ENCODE measurements at places on chromosomes 11 and 22.
A peak's percentile ranks its signal among the peaks of the same experiment; 100 is the strongest.

- DNase-seq: no peak
Measured at GRCh38 chr11:78266451-78266850, 77.7 kb downstream of the USP35 start.

GRCh38 chr11:107538239-107538638 is 27.3 kb downstream of the ALKBH8 start:
- DNase-seq: no peak

GRCh38 chr11:6962141-6962540 is 35.9 kb downstream of the ZNF215 start:
- DNase-seq: no peak

- no peak for DNase-seq
Measured at GRCh38 chr22:49620003-49620556, 207.6 kb downstream of the BRD1 start.

DNA sequence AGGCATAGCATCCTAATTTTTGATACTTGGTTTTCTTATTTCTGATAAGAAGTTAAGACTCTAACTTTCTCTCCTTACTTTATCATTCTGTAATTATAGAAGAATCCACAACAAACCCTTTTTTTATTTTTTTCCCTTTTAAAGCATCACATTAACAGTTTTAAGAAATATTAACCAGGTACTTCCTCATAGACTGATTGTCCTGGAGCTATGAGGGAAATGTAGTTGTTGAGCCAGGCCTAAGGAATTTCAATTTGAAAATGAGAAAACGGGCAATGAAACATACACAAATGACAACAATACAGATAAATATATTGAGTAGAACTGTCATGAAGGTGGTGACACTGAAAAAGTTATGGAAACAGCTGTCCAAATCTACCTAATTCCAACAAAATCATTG is 569.0 kb downstream of the KCNA4 start:
- no peak for DNase-seq

- DNase-seq: peak; percentile 66
Measured at GRCh38 chr22:41532908-41533825, 11.1 kb downstream of the POLR3H start.

DNA sequence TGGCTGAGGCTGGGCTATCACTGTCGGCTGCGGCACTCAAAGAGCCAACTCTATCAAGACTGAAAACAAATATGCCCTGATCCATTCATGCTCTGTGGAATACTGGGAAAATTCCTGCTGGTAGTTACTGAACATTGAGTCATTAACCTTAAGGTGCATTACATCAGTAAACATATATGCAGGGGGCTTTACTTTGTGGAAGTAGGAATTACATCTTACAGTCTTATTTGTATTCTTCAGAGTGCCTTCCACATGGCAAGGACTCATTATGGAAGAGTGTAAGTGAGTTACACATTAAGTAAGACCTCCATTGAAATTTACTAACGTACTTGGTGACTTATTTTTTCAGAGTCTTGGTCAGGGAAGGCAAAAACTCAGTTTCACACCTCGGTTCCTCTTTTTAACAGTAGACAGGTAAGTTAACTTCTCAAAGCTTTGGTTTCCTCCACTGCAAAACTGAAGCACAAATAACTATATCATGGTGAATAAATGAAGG is 4.5 kb downstream of the OR5B21 start:
- no peak for DNase-seq

- no peak for DNase-seq
Measured at GRCh38 chr11:31487848-31488247, 21.6 kb downstream of the IMMP1L start.

GRCh38 chr11:59787255-59787588 is 23.4 kb downstream of the MRPL16 start:
- DNase-seq: no peak

DNA sequence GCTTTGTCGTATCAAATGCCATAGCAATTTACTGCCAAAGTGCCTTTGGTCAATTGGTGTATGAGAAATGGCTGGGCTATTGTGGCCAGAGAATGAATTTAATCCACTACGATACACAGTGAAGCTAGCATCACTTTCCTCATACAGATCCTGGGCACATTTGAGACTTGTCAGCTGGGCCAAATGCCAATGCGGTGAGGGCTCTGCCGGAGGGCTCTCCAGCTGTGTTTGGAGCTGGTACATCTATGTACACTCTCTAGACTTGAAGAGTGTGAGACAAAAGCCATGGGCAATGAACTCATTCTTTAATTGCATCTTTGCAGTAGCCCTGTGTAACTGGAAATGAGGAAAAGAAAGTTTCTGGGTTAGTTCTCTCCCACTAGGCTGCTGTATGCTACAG is 1052.9 kb downstream of the NTM start:
- DNase-seq: no peak

GRCh38 chr22:49009359-49010063 is 818.2 kb downstream of the BRD1 start:
- DNase-seq: no peak

DNA sequence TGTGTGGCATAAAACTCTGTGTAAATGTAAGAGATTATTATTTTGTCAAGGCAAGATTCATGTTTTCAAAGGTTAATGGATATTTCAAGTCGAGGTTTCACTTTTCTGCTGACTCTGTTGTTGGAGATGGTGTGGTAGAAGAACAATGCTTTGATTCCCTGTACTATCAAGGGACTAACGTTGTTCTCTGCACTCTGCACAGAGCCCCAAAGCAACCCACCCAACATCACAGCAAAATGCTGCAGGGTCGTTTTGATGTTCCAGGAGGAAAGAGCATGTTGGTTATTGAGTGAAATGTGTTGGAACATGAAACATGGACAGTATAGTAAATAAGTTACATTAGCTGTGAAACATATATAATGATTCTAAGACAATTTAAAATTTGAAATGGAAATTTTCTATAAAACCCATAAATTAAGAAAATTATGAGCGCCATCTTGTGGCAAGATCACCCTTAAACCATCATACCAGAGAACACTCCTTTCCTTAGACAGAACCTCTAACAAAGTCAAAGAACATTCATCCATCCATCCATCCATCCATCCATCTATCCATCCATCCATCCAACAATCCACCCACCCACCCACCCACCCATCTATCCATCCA is 164.4 kb upstream of the ZBED5 start:
- DNase-seq: no peak

- no peak for DNase-seq
Measured at GRCh38 chr11:125903711-125904659, at the start of gene DDX25. Gene DDX25 (plus strand): TSS chr11:125904508. CDS start chr11:125904518, 10 bp downstream.

GRCh38 chr11:120334332-120334731 is 1.9 kb upstream of the ARHGEF12 start:
- no peak for DNase-seq

DNA sequence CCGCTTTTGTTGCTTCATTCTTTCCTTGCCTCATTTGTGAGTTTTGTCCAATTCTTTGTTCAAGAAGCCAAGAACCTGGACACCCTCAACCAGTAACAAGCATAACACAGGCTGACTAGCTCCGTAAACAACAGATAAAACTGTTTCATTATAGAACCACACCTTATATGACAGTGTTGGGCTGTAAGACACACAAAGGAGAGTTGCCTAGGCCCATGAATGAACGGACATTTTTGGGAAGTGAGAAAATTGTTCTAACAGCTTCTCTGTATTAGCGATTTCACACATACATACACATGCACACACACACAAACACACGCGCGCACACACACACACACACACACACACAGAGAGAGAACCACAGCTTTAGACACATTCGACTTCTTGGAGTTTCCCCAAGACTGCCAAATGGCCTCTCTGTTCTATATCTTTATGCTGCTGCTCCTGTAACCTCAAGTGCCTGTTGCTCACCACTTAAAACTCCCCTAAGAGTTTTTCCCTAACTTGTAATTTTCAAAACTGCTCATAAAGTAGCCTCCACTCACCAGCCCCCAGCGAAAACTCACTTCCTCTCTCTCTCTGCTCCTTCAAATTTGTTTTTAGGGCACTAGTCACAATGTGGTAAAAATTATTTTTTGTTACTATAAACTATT is 35.9 kb downstream of the CTSC start:
- DNase-seq: no peak

DNA sequence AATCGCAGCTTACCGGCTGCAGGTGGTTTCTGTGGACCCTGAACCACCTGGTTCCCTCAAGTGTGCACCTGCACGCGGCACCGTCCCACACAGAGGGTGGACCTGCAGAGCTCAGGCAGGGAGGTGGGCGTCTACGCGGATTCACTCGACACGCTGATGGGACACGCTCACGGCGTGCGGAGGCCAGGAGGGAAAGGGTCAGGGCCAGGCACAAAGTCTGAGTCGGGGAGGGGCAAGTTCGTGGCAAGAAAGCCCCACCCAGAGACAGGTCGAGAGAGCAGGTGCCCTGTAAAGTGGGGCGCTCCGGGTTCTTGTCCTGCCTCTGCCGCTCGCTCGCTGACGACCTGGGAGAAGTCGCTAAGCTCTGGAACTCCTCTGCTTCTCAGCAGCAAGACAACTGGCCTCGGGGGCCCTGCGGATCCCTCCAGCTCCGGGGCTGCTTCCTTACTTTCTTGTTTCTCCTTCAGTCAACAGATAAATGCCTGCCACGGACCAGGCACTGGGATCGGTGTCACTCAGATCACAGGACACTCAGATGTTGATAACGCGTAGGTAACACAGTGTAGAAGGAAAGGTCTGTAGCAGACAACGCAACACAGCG is 72.4 kb upstream of the NUP50 start:
- no peak for DNase-seq

DNA sequence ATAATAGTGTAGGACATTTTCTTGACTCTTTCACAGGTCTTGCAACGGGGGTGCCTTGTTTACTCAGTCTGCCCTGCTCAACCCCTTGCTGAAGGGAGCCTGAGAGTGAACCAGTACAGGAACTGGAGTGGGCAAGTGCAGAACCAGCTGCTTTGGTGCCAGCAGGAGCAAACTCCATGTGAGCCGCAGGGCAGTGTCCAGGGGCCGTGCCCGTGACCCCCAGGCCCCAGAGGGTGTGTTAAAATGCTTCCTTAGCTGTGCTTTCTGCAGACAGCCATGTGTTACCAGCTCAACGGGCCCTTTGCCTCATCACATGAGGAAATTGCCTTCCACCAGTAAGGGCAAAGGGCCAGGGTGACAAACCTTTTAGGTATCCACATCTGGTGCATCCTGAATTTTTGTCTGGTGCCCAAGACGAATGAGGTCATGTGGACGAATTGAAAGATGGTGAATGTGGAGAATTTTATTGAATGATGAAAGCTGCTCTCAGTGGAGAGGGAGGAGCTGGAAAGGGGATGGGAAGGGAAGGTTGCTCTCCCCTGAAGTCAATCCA is 53.6 kb upstream of the OR5D13 start:
- no peak for DNase-seq

- no peak for DNase-seq
Measured at GRCh38 chr22:23117891-23118646, 23.7 kb downstream of the RSPH14 start.

DNA sequence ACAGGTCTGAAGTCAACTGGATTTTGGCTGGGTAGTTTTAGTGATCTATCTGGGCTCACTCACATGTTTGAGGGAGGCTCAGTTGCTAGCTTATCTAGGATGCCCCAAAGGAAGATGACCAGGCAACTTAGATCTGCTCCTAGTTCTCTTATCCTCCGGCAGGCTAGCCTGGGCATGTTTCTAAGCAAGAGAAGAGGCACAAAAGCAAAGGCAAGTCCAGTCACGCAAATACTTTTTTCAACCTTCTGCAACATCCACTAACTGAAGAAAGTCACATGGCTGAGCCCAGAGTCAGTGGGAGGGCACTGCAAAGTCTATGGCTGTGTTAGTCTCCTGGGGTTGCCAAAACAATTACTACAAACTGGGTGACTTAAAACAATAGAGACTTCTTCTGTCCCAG is 32.9 kb upstream of the FSHB start:
- no peak for DNase-seq

- DNase-seq: peak; percentile 23
Measured at GRCh38 chr11:62144641-62145255, 20.9 kb downstream of the INCENP start.

GRCh38 chr11:56637500-56637899 is 4.7 kb downstream of the OR5AP2 start:
- DNase-seq: no peak

- DNase-seq: no peak
Measured at GRCh38 chr11:35615921-35616900, 2.0 kb upstream of the FJX1 start.

- no peak for DNase-seq
Measured at GRCh38 chr11:101960231-101960630, 43.9 kb upstream of the ANGPTL5 start.

DNA sequence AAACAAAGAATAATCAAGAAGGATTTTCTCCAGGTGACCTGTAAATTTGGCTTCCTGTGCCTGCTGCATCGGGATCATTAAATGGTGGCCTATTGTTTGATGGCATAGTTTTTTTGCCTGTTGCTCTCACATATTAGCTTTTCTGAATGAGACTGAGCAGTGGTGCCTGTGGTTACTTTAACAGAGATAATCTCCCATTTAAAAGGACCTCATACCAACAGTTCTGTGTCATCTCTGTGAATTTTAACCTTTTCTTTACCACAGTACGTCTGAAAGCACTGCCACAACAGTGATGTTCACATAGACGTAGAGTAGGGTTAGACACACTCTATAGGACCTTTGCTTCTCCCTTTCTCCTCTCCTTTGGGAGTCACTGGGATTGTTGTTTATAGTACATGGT is 22.9 kb upstream of the RCE1 start:
- no peak for DNase-seq

DNA sequence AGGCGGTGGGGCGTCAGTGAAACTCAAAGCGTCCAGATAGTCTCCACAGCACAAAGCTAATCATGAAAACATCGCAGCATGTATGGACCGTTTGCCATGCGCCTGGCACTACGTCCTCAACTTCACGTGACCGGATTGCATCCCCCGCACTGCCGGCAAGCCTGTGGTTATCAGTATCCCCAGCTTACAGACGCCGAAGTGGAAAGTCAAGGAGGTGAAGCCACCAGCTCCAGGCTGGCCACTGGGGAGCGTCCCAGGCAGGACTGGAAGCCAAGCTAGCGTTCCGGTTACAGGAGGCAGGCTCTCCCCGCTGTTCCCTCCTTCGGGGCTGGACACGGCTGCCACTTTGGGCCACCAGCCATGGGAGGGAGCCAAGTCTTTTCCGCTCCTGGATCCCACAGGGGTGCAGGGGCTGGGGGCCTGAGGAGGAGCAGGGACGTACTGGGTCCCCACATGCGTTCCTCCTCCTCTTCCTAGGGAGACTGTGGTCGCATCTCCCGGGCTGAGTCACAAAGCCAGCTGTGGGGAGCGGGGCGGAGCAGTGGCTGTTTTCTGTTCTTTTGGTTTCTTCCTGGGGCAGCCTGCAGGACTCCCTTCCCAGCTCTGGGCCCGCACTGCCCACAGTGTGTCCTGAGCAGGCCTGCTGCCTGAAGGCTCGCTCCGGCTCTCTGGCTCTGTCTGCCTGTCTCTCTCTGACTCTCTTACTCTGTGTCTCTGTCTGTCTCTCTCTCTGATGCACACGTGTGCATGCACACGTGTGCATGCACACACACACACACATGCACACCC is 4.3 kb upstream of the OSBPL5 start:
- peak; percentile 55 for DNase-seq

DNA sequence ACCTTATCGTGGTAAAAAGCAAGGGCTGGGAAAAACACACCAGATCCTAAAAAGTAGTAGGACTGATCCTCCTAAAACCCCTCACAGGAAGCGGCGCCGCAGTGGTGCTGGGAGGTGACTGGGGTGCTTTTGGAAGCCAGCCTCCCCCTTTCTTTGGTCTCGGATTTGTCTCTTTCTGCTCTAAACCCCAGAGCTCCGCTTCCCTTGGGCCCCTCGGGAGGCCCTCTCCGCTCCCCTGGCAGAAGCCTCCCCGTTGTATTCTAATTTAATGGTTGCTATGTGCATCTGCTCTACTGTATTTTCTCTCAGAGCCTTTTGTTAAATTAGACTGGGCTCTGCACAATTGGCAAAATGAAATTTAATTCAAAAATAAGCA is 587.7 kb downstream of the OPCML start:
- no peak for DNase-seq
